ENCODE measurements at places on chromosomes 11 and 22.

- DNase-seq = no peak
Measured at GRCh38 chr11:69823641-69824265, 4.5 kb upstream of the FGF3 start.

DNA sequence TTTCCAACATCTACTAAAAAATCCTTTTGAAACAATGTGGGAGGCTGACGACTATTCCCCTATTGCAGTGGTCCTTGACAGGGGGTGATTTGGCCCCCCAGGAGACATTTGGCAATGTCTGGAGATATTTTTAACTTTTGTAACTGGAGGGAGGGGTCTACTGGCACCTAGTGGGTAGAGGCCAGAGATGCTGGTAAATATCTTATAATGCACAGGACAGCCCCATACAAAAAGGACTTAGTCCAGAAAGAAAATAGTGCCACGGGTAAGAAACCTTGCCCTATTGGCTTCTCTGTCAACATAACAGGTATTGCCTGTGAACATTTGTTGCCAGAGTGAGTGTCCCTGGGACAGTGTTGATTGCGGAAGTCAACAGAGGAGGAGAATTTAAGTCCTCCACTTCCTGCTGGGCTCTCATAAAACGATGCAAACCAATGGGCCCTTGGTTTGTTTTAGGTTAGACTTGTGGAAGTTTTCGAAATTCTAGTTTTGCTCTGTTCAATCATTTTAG, 101.6 kb downstream of the MAML2 start:
- no peak for DNase-seq

DNA sequence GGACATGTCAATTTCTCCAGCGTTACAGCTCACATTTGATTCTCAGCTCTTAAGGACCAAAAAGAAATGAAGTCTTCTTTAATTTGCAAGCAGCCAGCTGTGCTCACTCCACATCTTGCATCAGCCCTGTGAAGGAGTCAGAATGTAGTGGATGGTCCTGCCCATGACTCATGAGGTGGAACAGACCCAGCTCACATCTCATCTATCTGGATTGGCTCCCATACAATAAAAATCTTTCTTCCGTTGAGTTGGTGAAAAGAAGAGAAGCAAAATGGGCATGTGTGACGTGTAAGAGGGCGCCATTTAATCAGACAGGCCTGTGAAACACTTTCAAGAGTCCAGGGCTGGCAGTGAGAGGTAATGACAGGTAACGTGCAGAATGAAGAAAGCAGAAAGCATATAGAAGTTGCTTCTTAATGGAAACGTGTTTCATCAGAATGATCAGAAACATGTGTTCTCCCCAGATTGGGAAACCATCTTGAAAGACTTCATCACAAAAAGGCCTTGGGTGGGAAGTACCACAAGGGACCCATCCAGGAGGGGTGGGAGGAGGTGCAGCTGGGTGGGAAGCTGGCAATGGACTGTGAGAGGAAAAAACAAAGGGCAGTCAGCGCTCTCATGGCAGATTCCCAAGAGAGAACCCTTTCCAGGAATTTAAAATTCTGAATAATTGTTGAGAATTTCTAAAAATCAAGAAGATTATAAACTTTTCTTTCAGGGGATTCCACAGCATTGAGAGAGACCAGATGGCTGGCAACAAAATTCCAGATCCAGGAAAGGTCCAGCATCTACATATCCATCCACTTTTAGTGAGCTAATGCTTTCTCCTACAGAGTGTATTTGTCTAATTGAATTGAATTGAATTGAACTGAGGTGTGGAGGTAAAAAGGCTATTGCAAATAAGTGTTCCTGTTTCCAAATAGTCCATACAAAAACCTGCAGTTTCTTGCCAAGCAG, 57.0 kb downstream of the ETS1 start:
- no peak for DNase-seq

- DNase-seq = no peak
Measured at GRCh38 chr22:38697425-38698089, 3.2 kb downstream of the JOSD1 start.

DNA sequence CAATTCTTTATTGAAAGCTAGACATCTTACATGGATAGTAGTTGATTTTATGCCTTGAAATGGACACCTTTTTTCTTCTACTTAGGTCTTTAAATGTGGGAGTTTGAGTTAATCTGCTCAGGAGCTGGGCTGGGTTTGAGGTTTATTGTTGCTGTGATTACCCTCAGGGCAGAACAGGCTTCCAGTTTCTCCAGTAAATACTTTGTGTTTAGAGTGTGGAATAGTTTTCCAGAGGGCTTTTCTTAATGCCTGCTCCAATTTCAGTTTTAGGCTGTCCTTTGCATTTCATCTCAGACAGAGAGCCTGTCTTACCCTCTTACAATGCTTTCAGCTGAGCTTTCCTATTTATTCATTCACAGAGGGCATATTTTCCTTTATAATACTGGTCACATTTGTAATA, 69.9 kb upstream of the ADORA2A start:
- DNase-seq = no peak

GRCh38 chr22:43126501-43127165, 16.1 kb downstream of the BIK start:
- DNase-seq = no peak

DNA sequence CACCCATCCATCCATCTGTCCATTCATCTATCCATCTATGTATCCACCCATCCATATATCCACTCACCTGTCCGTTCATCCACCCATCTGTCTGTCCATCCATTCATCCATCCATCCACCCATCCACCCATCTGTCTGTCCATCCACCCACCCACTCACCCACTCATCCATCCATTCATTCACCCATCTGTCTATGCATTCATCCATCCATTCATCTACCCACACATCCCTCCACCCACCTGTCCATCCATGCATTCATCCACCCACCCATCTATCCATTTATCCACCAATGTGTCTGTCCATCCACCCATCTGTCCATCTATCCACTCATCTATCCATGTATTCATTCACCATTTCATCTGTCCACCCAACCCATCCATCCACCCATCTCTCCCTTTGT, 33.3 kb downstream of the NADSYN1 start:
- no peak for DNase-seq

DNA sequence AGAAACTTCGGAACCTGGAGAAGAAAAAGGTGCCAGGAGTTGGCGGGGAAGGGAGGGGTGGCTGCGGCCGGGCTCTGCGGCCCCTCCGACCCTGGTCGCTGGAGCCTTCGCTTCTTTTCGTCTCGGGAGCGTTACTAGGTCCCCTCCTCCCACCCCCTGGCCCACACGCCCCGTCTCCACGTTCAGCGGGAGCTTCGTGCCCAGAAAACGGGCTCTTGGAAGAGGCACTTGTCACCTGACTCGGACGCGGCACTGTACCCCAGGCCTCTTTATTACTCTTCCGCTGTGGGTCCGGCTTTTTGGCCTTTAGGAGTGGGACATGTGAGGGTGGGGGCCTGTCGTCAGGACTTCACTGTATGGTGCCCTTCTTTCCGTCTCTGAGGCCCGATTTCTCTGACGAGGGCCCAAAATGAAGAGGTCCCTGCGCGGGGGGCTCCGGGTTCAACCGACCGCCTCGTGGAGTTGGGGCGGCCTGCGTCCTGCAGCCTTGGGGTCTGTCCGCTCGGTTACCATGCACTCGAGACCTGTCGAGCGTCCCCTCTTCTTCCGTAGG, 1.2 kb downstream of the CAPRIN1 start:
- peak; percentile 24 for DNase-seq

DNA sequence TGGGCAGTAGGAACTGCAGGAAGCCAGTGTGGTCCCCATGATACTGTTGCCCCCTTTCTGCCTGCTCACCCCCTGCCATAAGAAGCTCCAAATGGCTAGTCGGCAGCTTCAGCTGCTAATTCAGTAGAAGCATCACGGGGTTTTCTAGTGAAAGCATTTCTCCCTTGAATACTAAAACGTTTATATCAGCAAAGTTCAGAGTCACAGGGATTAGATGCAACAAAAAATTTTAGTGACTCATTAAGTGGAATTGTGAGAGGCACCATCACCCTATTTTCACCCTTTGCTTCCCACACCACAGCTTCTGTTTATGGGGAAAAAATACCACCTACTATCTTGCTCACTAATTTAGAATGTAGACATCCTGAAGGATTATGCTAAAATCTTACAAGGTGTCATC, 25.2 kb downstream of the RAB39A start:
- no peak for DNase-seq

DNA sequence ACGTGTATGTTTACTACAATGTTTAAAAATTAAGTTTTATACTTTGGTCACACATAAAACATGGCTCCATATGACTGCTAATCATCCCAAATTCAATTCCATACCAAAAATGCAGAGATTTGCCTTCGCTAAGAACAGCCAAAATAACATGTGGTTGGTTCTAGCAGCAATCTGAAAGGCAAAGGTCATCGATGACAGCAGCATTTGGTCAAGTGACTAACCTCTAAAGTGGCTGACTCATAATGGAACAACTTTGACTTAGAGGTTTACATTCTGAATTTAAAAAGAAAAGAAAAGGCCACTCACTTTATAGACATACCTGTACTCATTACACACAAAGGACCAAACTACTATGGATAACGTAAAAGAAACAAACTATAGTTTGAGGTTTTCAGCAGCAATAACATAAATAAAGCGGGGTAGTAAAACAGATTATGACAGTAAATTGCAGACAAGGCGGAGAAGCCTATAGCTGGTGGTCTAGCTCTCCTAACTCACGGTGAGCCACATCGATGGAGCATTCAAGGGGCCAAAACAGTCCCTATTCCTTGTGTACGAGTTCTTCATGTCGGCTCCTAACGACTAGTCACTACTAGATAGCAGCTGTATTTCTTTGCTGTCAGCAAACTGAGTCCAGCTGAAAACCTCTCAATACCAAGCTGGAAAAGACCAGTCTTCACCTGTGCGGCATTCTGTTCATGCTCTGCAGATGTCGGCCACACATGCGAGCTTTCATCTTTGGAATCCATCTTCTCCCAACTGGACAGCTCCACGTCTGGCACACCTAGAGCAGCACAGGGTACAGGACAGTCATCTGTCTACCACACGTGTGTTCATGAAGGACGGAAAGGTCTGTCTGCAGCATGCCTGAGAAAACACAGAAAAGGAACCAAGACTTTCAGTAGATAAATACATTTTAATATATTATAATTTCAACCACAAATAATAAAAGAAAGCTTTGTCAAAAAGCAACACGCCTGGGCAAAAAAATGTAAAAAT, 42.1 kb downstream of the PRDM10 start:
- DNase-seq = no peak

All from muscle of arm (tissue), 14 donors.